Fibroblast of the aortic adventitia (primary cell): ENCODE measurements at places on chromosomes 16 and 17. TPM values are rescaled to one million over a fixed set of nuclear protein-coding genes. Genes with fewer than 3 reads are reported as not detected.

DNA sequence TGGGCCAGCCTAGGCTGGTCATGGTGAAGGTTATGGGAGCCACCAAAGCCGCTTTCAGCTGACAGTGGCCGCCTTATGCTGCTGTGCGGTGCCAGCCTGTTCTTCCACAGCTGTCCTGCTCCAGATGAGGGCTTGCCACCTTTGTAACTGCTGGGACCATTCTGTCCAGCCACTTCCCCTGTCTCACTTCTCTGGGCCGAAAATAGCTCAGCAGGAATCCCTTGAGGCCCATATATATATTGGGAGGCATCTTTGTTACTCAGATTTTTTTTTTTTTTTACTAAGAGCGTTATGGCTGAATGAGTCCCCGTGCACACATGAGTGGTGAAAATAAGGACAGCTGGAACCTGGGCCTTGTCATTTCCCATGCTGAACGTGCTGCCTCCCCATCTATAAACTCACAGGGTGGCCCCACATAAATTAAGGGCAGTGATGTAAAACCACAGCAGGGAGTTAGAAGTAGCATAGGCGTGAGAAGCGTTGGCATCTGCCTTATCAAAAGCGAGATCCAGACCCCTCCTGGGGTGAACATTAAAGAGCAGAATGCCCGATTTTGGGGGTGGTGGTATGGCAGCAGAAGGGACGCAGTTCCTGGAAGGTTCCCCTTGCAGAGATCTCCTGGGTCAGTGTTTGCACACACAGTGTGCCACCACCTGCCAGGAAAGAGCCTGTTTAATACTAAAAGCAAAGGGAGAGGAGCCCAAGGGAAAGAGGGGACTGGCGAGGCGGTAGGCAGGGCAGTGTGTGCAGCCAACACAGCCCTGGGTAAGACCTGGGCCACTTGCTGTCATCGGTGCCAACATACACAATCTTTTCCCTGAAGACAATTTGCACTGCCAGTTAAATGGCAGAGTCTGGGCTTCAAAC is 57.8 kb downstream of the USP43 start:
- no peak for DNase-seq

DNA sequence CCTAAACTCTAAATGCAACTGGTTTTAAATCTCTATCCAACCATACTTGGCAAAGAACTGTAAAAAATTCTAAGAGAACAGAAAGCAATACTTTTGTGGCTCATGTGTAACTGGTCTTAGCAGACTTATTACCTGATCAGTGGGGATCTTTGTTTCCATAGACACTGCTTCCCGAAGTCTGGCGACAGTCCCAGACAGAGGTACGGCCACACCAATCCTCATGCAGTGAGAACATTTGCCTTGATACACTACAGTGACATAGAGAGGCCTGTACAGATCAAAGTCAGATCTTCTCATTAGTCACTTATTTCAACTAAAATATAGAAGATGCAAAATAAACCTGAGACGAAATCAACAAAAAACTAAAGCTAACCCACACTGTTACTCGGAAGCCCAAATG is 43.9 kb downstream of the USP31 start:
- DNase-seq = no peak

DNA sequence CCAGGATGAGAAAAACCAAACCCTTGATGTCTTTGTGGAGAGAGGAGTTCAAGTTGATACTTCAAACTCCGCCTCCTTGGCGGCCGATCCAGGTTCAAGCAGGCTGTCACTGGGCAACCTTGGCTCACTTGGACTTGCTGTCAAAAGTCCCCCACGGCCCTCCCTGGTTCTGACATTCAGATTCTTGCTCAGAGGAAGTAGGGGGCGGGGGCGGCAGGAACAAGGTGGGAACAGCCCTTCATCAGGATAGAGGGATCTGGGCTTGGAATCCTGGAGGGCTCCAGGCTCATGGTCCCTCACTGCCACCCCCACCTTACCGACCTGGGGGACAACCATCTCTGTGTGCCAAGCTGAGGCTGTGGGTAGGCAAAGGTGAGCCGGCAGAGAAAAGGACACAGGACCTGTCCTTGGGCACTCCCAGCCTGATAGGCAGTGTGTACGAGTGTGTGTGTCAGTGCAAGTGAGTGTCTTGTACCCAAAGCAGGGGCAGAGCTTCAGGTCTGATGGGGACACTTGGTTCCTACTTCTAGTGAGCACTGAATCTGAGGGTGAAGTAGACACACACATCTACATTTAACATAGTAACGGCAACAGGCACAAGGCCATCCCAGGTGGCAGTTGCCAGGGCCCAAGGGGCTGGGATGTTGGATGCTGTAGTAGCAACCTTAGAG is 6.6 kb upstream of the TSPOAP1 start:
- DNase-seq = no peak

GRCh38 chr16:189604-190186 is 9.4 kb downstream of the HBQ1 start:
- DNase-seq = no peak

DNA sequence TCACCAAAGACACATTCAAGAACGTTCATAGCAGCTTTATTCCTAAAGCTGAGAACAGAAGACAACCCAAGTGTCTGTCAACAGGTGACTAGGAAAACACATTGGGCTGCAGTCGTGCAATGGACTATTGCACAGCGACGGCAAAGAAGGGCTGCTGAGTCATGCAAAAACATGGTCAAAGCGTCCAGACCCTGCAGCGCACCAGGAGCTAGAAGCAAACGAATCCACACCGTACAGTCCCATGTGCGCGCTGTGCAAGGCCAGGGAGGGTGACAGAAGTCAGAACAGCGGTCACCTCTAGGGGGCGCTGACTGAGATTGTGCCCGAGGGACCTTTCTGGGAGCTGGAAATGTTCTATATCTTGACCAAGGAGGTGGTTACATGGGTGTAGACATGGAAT is 266.4 kb downstream of the MAF start:
- no peak for DNase-seq

GRCh38 chr16:87851141-87851587 is 18.1 kb downstream of the SLC7A5 start:
- DNase-seq = no peak

DNA sequence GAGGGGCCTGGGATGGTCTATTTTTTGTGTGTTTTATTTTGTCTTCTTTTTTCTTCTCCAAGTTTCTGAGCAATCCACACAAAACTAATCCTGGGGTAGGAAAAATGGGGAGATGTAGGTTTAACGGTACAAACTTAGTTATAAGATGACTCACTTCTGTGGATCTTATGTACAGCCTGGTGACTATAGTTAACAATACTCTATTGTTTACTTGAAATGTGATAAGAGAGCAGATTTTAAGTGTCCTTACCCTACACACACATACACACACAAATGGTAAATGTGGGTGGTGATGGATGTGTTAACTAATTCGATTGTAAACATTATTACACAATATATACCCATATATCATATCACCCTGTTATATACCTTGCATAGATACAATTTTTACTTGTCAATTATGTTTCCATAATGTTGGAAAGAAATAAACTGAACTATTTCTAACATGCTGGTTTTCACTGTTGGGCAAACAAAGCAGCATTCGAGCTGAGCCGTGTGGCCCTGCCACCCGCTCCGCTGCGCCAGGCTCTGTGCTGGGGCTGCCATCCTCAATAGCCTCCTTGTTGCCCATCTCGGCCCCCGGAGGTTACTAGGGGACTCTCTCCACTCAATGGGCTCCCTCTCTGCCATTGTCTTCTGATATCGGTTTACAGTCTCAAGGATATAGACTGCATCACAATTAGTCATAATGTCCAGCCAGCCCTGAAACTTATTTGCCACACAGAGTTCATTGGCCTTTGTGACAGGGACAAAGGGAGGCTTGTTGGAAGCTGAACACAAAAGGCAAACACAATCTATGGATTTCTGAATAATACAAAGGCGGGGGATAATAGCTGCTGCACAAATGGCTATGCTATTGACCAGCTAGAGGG is 380.3 kb upstream of the MAF start:
- no peak for DNase-seq

GRCh38 chr16:11105038-11105903 is 150.7 kb downstream of the SOCS1 start:
- DNase-seq = peak; percentile 97

GRCh38 chr17:7250695-7251627 is 573 bp downstream of the CTDNEP1 start:
- no peak for DNase-seq

DNA sequence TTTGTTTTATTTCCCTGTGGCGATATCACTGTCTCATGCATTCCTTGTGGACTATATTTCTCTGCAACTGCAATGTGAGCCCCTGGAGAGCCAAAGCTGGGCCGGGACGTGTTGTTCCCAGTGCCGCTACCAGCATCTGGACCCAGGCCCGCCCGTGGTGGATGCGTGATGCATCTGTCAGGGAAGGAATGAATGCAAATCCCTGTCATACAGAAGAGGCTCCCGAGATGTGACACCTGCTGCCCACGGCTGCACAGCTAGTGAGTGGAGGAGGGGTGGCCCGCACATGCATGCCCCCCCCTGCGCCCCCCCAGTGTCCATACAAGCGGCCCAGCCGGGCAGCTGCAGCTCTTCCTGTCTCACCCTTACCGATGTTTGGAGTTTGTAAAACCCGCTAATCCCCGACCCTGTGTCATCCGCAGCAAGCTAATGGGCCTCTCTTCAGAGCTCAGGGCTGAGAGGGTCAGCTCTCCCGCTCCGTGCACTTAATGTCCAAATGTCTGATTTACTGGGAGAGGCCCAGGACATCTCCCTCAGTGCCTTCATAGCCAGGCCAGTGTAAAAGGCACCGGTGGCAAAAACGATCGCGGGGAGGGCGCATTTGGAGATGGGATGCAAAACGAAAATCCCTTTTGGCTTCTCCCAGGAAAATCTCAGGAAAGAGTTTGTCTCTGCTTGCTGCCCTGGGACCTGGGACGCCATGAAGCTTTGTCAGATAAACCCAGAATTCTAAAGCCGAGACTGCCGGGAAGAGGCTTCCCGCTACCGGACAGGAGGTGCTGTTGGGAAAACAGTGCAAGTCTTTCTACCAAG is 91.8 kb downstream of the FOXL1 start:
- no peak for DNase-seq

GRCh38 chr16:88468275-88469129 is 15.4 kb downstream of the ZFPM1 start:
- DNase-seq = peak; percentile 46

GRCh38 chr17:50924800-50925199 is 58.6 kb upstream of the TOB1 start:
- DNase-seq = peak; percentile 24

- no peak for DNase-seq
These were observed 67.9 kb downstream of the METRNL start for GRCh38 chr17:83147280-83147679.

DNA sequence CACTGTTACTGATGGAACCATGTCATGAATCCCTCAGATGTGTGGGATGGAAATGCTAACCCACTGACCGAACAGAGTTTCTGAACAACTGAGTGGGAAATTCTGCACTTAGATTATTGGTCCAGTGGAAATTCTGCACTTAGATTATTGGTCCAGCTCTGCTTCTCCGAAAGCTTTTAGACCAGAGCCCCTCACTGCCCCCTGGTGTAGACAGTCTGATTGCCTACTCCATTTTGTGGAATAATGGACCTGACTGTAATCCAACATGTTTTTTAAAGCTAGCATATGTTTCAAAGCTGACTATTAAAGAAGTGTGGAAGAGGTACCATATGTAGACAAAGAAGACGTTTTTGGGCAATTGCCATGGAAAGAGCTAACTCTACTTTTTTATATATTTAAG is 50.3 kb upstream of the TBX2 start:
- peak; percentile 8 for DNase-seq

SLX1A gene
- total RNA-seq = 12.0 and 52.4 TPM in 2 replicates

MTSS2 gene
- 8.3 and 24.0 TPM in 2 replicates for total RNA-seq

LRRC75A gene
- total RNA-seq = 3.6 and 6.1 TPM in 2 replicates

TEKT3 gene
- total RNA-seq = 0.63 TPM in 1 of 2 replicates, not detected in the other

PCGF2 gene
- total RNA-seq = 2.9 and 4.8 TPM in 2 replicates

KRTAP17-1 gene
- total RNA-seq = not detected in 2 replicates

KRT28 gene
- not detected in 2 replicates for total RNA-seq

SMARCE1 gene
- 112 and 119 TPM in 2 replicates for total RNA-seq

PRR29 gene
- total RNA-seq = 0.99 and 1.4 TPM in 2 replicates
